ENCODE measurements at places on chromosomes 3 and 15.
A peak's percentile ranks its signal among the peaks of the same experiment; 100 is the strongest.

DNA sequence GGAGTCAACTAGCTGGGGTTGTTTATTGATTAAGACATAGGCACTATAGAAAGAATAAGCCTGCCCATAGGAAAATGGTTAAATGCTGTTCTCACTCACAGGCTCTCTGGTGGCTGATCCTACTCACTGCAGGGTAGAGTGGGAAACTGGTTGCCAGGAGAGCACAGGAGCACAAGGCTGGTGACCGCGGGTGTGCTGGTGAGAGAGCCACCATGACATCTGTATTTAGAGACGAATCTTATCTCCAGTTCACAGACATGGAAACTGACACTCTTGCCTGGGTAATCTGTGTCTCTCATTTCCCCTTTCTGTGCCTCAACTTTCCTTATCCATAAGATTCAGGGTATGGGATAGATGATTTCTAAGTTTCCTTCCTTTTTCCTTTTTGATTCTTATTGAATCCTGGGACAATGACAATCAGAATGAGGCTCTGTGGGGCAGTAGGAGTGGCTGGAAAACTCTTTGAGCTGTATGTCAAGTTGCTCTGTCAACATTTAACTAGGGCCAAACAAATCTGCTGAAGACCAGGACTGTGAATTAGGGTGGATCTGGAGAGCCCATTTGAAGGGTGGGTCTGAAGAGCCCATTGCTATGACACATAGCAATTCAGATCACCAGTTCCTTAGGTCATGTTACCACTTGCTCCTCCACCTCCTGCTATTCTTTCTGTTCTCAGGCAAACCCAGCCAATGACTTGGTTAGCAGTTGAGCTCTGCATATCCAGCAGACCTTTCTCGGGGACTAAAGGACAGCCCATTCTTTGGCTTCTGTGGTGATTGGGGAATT is 286.1 kb upstream of the TBL1XR1 start:
- DNase-seq = peak; percentile 45

- DNase-seq = peak; percentile 65
These were observed 37.3 kb upstream of the CMTM7 start for GRCh38 chr3:32354362-32354778.

- no peak for DNase-seq
These were observed 49.8 kb downstream of the IQSEC1 start for GRCh38 chr3:13023235-13023970.

GRCh38 chr3:31858439-31858838 is 122.6 kb downstream of the OSBPL10 start:
- DNase-seq = no peak

DNA sequence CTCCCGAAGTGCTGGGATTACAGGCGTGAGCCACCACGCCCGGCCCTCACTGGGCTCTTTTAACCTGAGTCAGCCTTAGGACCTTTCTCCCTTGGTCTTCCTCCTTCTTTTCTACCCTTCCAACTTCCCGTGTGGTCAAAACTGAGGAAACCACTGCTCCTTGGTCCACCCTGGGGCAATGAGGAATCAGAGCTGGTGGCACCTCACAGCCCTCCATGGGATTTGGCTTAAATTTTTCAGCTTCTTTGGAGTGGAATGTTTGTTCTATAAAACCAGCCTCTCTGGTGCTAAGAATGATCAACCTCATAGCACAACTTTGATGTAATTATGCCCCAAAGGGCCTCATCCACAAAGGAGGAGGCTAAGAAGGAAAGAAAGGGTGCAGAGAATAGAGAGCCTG is 76.6 kb upstream of the CFAP20DC start:
- no peak for DNase-seq

DNA sequence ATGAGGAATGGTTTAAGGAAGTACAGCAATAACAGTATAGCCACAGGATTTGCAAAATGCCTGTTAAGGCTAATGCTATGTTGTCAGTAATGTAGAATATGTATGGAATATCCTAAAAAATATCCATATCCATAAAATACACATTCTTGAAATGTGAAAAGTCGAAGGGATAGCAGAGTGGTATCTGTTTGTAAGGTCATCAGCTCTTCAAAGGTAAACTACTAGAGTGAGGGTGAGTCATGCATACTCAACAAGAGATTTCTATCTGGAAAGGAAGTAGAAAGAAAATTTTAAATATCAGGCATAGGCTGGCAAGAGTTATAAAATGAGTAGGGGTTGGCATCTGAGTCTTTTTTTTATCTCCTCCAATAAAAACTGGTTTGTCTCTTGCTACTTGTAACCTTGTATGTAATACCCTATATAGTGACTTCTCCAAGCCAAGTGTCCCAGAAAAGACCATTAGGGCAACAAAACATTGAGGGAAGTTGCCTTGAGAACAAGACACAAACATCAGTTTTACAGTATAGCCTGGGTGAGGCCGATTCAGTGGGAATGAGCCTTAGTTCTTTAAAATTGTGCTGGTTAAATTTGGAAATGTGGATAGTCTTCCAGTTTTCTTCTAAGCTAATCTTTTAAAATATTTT is 103.1 kb downstream of the SPATA16 start:
- no peak for DNase-seq

GRCh38 chr3:62356356-62356755 is 17.0 kb downstream of the FEZF2 start:
- no peak for DNase-seq

GRCh38 chr3:4976109-4976508 is 3.1 kb upstream of the BHLHE40 start:
- DNase-seq = peak; percentile 80

- DNase-seq = no peak
These were observed 123.0 kb upstream of the EIF1B start for GRCh38 chr3:40186508-40186907.

Data from lung microvascular endothelial cell (primary cell).